ENCODE measurements at places on chromosomes 1 and 21.

GRCh38 chr1:57512386-57512785 is 88.5 kb upstream of the DAB1 start:
- DNase-seq: no peak

GRCh38 chr21:16634515-16634914 is 878.3 kb upstream of the CXADR start:
- no peak for DNase-seq

- DNase-seq: no peak
These were observed 32.4 kb upstream of the PPP1R15B start for GRCh38 chr1:204443871-204444581.

DNA sequence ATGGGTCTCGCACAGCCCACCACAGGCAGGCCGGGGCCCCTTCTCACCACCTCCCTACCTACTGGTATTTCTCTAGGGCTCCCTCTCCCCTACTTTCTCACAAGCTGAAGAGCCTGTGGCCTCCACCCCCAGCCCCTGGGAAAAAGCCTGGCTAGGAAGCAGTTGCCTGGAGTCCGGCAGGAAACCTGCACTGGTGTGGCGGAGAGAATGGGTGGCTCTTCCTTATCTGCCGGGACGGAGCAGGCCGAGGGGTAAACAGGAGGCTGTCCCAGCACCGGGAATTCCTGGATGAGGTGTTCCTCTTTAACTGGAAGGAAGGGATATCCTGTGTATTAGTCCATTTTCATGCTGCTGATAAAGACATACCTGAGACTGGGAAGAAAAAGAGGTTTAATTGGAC is 125.8 kb downstream of the TLR5 start:
- DNase-seq: no peak

DNA sequence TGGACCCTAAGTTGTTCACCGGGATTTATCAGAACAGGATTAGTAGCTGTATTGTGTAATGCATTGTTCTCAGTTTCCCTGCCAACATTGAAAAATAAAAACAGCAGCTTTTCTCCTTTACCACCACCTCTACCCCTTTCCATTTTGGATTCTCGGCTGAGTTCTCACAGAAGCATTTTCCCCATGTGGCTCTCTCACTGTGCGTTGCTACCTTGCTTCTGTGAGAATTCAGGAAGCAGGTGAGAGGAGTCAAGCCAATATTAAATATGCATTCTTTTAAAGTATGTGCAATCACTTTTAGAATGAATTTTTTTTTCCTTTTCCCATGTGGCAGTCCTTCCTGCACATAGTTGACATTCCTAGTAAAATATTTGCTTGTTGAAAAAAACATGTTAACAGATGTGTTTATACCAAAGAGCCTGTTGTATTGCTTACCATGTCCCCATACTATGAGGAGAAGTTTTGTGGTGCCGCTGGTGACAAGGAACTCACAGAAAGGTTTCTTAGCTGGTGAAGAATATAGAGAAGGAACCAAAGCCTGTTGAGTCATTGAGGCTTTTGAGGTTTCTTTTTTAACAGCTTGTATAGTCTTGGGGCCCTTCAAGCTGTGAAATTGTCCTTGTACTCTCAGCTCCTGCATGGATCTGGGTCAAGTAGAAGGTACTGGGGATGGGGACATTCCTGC is 3.9 kb upstream of the OLFML3 start:
- DNase-seq: no peak

GRCh38 chr1:64892576-64893573 is 73.5 kb downstream of the JAK1 start:
- no peak for DNase-seq

DNA sequence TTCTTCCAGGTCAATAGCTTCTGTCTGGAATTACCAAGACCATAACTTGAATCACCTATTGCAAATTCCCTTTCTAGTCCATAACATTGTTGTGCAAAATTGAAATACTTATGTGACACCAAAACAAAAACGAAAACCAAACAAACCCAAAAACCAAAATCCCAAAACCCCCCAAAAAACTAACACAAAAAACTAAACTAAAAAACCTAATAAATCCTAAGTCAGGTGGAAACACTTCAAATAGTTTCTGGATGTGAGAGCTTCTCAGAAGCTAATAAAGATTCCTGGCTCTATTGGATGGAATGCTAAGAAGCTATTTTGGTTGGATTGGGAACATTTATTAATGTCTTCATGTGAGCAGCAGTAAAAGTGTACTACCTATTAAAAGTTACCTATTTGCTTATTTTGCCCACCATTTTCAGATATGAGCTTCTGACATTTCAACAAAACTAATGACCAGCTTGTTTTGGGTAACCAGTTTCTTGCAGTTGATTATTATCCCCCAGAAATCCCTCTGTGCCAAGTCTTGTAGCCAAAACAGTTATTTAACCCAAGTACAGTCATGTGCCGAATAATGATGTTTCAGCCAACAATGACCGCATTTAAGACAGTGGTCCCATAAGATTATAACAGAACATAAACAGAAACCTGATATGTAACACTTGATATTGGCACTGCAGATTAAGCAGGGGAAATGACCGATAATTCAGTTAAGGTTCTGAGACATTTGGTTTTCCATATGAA is 76.4 kb downstream of the LTN1 start:
- no peak for DNase-seq

DNA sequence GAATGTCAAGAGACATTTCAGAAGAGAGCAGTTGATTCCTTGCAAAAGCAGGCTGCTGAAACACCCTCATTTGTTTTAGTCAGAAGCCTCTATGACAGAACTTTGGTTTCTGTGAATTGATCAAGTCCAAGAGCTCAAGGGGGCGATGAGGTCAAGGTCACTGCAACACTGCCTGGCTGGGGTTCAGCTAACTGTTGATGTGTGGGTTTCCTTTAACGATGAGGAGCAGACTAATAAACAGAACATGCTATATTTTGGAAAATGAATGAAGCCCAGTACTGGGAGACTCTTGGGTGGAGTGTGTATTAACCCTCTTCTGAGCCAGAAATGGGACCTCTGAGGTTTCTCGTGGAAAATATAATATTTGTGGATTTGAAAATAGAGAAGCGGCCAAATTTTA is 109.3 kb downstream of the ZC3H11B start:
- DNase-seq: no peak

- no peak for DNase-seq
These were observed 176.5 kb downstream of the HIVEP3 start for GRCh38 chr1:41742219-41742618.

- no peak for DNase-seq
These were observed 28.8 kb downstream of the EDN2 start for GRCh38 chr1:41455479-41456332.

- no peak for DNase-seq
These were observed 3.6 kb upstream of the RASSF5 start for GRCh38 chr1:206503591-206504362.

Measured in esophagus squamous epithelium (tissue), 5 donors.